ENCODE measurements at places on chromosomes 16 and 17.

DNA sequence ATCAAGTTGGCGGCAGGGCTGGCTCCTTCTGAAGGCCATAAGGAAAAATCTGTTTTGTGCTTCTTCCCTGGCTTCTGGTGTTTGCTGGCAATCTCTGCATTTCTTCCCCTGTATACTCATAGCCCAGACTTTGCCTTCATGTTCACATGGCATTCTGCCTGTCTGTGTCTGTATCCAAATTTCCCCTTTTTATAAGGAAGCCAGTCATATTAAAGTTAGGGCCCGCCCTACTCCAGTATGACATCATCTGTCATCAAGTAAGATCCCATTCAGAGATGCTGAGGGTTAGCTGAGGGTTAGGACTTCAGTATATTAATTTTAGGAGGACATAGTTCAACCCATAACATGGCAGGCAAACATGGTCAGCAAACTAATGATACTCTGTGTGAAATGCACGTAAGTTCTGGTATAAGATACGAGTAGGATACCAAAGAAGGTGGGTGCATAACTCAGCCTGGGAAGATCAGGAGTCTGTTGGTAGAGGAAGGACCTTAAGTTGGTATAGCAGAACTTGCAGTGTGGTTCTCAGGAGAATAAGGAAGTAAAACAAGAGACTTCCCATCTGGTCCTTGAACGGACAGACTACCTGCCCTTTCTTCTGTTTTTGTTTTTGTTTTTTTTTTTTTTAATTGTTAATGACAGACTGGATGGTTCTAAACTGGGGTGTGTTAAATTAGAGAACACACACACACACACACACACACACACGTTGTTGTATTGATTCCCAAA lies 13.9 kb downstream of the MAP2K6 start:
- no peak for DNase-seq

GRCh38 chr17:18143044-18143936 lies 34.7 kb downstream of the MYO15A start:
- no peak for DNase-seq

DNA sequence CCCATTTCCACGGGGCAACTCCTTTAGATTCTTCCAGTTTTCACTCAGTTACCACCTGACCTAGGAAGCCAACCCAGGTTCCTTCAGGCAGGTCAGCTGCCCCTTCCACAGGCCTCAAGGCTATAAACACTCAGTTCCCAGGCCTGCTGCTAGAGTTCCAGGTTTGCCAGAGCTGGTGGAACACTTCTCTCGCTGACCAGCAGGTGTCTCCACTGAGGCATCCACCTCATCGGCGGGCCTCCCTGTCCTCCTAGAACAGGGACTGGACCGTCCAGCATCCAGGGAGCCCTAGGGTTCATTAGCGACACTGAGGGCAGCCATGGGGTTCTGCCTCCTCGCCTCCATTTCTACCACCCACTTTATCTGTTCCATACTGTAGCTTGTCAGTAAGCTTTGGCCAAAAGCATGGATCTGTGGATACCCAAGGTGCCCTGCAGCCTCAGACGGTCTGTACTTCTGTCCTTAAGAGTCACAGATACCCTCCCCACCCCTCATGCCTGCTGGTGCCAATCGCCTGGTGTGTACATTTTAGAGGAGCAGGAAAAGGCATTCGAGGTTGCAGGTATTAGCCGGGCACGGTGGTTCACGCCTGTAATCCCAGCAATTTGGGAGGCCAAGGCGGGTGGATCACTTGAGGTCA lies 29.0 kb downstream of the PIMREG start:
- no peak for DNase-seq

- DNase-seq = no peak
Measured at GRCh38 chr16:24001710-24002109, 165.9 kb downstream of the PRKCB start.

DNA sequence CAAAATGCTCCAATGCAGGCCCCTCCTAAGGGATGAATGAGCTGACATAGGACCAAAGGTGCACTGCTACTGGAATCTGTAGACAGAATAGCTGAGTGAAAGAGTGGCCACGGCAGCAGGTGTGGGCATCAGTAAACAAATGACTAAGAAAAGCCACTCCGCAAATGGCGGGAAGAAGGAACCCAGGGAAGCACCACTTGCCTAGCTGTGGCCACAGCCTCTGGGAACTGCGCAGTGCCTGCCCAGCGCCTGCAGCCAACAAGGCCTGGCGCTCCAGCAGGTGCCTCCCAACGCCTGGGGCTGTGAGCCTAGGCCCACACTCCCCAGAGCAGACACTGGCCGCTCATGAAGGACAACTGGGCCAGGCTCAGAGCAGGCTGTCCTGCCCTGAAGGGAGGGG lies 11.8 kb downstream of the PEMT start:
- DNase-seq = no peak

DNA sequence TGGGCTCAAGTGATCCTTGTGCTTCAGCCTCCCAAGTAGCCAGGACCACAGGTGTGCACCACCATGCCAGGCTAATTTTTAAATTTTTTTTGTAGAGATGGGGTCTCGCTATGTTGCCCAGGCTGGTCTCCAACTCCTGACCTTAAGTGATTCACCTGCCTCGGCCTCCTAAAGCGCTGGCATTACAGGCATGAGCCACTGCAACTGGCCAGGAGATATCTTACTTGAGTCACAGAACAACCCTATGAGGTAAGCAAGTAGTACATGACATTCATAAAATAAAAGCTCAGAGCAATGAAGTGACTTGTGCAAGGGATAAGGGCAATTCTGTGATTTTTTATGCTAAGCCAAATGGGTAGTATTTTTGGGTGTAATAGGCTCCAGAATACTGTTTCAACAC lies 57.3 kb downstream of the CDC27 start:
- no peak for DNase-seq

GRCh38 chr17:11176549-11176948 lies 64.5 kb upstream of the SHISA6 start:
- no peak for DNase-seq

DNA sequence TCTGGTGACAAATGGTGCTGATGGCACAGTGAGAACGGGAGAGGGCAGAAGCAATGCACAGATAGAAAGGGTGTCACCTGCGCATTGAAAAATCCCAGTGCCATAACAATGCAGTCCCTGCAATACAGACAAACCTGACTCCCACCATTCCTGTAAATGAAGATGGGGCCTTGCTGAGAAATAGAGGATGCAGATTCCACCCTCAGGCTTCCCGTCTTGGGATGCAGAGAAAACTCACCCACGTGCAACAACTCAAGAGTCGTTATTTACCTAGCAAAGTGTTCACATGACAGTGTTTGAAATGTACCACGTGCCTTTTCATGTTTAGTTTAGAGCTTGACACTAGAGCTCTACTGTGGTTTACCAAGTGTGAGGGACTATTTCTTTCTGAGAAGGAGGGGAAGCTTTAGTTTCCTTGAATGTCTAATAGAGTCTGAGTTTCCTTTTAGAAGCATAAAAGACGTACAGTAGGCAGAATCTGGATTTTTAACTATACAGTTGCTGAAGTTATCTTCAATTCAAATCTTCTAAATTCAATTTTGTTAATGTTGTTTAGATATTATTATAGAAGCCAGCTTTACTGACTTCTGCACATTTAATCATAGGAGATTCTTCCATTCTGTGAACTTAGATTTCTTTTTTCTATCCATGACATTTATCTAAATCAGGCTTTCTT lies 35.6 kb downstream of the WWOX start:
- no peak for DNase-seq

- no peak for DNase-seq
Measured at GRCh38 chr17:7711051-7711755, 6.2 kb downstream of the EFNB3 start.

- no peak for DNase-seq
Measured at GRCh38 chr17:43068570-43069367, 43.7 kb downstream of the RND2 start.

GRCh38 chr16:85894266-85894665 lies 4.7 kb upstream of the IRF8 start:
- no peak for DNase-seq

DNA sequence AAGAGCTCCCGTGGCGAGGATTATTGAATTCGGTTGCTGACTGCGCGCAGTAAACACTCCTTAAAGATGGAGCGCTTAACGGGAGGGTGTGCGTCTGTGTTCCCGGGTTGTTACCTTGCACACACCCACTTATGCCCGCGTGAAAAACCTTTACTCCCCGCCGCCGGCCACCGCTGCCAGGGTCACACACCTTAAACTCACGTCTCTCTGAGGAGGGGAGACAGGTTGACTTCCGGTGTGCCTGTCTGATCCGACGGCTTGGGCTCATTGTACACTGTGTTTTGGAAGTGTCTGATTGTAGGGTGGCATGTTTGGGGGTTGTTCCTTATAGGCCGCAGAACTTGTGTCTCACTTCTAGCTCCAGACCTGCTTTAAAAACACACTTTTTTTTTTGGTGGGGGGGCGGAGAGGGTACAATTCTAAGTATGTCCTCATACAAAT lies 66.8 kb downstream of the KPNA2 start:
- no peak for DNase-seq

DNA sequence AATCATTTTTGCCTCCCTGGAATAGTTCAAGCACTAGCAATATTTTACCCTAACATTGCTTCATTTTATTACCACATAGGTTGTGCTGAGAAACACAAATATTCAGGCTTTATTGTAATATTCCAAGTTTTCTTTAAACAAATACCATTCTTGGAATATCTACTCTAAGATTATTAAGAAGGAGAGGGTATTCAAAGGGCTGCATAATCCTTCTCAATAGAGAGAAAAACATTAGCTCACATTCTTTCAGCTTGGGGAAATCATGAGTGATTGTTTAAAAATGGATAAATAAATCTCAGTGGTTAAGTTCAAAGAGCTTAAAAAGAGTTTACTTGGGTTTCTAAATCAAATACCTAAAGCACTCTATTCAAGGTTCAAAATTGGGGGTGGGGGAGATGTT lies 111.9 kb upstream of the CORO6 start:
- DNase-seq = no peak

GRCh38 chr16:30949650-30950515 lies 1.0 kb downstream of the ORAI3 start:
- no peak for DNase-seq

- no peak for DNase-seq
Measured at GRCh38 chr17:49338883-49339282, 23.2 kb downstream of the ZNF652 start.

- no peak for DNase-seq
Measured at GRCh38 chr16:6643080-6643686, 689.5 kb upstream of the RBFOX1 start.

DNA sequence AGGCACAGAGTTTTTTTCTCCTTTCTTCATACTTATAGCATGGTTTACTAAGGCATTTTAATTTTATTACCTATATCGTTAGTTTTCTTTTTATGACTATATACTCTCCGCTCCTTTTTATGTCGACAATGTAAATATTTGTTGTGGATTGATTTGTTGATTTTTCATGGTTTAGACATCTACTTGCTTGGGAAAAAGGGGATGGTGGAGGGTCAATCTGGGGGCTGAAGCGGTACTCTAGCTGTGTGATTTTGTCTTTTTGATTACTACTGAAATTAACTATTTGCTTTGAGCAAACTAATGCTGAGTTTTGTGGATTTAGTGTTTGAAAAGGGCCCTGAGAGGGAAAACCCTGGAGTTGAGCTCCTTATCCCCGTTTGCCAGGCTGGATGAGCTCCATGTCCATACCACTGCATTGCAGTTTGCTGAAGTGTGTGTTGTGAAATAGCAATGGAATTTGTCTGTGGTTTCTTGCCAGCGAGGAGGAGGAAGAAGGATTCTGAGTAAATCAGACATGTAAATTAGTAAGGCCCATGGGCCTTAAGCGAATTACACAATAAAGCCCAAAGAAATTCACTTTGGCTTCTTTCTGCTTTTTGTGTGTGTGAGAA lies 72.0 kb downstream of the FTO start:
- DNase-seq = no peak

DNA sequence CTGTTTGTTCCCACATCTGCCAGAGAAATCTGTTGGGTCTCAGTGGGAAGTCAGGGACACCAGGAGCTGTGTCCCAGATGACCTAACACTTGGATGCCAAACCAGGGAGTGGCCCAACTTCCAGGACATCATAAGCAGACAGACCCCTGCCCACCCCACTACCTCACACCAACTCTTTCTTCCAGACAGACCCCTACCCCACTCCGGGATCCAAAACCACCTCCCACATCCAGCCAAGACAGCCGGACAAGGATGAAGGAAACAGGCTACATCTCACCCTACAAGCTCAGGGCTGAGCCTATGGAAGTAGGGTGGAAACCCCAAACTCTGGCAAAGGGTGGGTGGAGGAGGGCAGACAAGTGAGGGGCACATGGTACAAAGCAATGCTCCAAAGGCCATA lies 3.6 kb downstream of the HDAC5 start:
- no peak for DNase-seq

- no peak for DNase-seq
Measured at GRCh38 chr17:5630434-5630833, 46.1 kb upstream of the NLRP1 start.

- DNase-seq = no peak
Measured at GRCh38 chr16:3819746-3820724, 60.5 kb downstream of the CREBBP start.

- DNase-seq = no peak
Measured at GRCh38 chr17:63688396-63689020, 11.4 kb downstream of the LIMD2 start.

- no peak for DNase-seq
Measured at GRCh38 chr17:69320908-69321238, 6.1 kb downstream of the ABCA5 start.

DNA sequence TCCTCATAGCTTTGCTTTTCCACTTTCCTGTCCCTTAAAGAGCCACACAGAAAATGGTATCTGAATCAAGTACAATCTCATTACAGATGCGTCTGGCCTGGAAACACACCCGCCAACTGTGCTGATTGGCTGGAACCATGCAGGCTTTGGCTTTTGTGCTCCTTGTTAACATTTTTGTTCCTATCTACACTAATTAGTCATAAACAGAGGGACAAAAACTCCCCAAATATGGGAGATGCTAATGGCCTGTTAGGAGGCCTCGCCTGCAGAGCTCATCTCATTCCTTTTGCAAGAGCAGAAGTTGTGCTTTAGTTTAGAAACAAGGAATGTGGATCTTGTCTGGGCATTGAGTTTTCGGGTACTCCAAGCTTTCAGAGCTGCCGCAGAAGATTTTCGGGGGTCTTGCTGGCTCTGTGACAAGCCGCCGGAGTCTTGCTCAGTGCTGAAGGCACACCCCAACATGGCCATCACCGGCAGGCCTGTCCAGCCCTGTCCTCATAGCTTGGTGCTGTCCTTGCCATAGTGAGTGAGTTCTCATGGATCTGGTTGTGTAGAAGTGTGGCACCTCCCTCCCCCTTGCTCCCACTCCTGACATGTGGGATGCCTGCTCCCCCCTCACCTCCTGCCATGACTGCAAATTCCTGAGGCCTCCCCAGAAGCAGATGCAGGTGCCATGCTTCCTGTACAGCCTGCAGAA lies 69.8 kb downstream of the METRNL start:
- DNase-seq = no peak

- DNase-seq = no peak
Measured at GRCh38 chr16:58413359-58413758, 21.1 kb downstream of the GINS3 start.

- DNase-seq = no peak
Measured at GRCh38 chr17:60631119-60631518, 31.1 kb downstream of the PPM1D start.

DNA sequence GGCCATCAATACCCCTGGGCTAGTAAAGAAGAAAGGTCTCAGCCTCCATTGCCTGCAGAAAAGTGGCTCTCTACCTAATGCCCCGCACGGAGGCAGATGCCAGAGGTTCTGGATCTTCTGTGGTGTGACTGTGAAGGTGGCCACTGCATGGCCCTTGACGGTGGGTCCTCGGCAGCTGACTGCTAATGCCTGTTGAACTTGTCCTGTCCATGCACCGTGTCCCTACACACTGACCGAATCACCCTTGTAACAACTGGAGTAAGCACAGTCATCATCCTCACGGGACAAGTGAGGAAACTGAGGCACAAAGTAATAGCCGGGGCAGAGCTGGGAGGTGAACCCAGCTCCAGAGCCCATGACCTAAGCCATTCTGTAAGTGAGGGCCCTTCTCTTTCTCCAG lies 48.8 kb downstream of the MYH11 start:
- no peak for DNase-seq

Data from NCI-H524 treated with DMSO at 0.1 percent for 48 hours (cell line).